Stimulated activated CD8-positive, alpha-beta memory T cell treated with anti-CD3 and anti-CD28 coated beads, Interleukin-7, amount 100 ng/mL, for 1 hour (primary cell): ENCODE measurements at places on chromosomes 5 and 9.

DNA sequence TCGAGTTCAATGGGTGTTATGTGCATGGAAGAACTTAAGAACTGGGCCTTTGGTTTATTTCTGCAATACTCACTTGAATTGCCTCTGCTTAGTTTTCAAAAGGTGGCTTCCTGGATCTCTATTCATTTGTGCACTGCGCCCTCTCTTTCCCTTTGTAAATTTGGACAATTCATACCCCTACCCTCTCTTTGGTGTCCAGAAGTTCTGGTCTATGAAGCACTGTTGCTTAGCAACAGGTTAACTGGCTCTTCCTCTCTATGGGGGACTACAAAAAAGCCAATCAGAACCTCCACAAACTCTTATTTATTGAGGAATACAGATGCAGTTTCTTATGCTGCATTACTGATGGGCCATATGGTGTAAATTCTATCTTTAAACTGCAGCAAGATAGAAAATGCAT lies 13.5 kb upstream of the FAM120A start:
- no peak for DNase-seq

- DNase-seq: no peak
These were observed 1.3 kb upstream of the REEP5 start for GRCh38 chr5:112923148-112923917.

DNA sequence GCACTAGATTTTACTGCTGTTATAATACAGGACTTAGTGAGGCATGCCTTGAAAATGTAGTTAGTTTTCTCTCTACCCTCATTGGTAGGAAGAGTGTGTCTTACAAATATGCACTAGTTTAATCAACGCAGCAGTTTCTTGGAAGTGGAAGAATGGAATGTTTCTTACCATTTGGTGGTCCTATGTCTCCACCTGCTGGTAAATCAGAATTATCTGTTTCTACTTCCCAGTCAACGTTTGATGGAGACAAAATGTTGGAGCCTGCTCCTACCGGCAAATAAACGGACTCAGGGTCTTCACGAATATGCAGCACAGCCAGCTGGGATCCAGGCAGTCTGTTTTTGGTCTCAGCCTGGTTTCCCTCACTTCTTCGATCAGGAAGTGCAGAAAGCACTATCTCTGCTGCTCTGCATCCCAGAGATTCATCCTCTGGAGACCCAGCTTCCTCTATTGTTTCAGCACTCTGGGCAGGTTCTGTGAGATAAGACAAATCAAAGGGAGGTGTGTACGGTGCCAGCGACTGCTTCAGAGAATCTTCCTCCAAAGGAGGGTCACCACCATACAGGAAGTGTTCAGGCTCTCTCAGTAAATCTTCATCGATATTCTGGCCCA lies 59.5 kb upstream of the PCA3 start:
- DNase-seq: no peak

DNA sequence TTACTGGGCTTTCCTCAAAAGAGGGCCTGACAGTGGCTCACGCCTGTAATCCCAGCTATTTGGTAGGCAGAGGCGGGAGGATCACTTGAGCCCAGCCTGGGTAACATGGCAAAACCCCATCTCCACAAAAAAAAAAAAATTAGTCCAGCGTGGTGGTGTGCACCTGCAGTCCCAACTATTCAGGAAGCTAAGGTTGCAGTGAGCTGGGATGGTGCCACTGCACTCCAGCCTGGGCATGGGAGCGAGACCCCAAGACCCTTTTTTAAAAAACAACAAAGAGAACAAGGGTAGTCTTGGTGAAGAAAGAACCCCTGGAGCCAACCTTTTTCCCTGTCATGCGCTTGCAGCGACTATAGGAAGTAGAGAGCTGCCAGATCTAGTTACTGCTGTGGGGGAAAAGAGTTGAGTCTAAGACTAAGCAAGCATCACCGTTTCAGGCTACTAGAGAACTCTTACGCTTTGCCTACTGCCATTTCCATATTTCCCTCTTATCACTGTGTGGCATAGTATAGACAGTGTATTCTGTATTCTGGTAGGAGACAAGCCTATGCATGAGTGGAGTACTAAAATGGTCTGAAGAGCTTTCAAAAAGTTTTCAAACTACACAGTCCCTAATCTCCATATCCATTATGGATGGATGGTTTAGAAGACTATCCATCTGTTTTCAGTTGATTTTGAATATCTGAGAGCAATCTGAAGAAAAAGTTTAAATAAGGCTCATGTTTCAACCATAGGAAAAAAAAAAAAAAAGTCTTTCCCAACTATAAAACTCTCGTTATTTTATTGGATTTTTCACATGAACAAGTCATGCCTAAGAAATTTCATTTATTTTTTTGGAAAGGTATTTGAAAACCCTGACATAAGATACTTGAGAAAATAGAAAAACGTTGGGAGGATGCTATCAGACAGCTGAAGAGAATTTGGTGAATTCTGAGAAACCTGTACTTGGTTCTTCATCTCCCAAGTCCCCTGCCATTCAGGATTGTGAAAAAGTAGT lies 2.6 kb downstream of the C9orf40 start:
- no peak for DNase-seq

GRCh38 chr5:53302529-53302928 lies 177.9 kb upstream of the FST start:
- no peak for DNase-seq
